Stimulated activated naive CD4-positive, alpha-beta T cell (primary cell): ENCODE measurements at places on chromosomes 11 and 22.

- no peak for DNase-seq
These were observed 33.8 kb upstream of the SPON1 start for GRCh38 chr11:13928566-13929251.

- no peak for DNase-seq
These were observed 3.9 kb downstream of the FRMD8 start for GRCh38 chr11:65390099-65390941.

GRCh38 chr11:17603056-17603825, 56.2 kb downstream of the OTOG start:
- no peak for DNase-seq

DNA sequence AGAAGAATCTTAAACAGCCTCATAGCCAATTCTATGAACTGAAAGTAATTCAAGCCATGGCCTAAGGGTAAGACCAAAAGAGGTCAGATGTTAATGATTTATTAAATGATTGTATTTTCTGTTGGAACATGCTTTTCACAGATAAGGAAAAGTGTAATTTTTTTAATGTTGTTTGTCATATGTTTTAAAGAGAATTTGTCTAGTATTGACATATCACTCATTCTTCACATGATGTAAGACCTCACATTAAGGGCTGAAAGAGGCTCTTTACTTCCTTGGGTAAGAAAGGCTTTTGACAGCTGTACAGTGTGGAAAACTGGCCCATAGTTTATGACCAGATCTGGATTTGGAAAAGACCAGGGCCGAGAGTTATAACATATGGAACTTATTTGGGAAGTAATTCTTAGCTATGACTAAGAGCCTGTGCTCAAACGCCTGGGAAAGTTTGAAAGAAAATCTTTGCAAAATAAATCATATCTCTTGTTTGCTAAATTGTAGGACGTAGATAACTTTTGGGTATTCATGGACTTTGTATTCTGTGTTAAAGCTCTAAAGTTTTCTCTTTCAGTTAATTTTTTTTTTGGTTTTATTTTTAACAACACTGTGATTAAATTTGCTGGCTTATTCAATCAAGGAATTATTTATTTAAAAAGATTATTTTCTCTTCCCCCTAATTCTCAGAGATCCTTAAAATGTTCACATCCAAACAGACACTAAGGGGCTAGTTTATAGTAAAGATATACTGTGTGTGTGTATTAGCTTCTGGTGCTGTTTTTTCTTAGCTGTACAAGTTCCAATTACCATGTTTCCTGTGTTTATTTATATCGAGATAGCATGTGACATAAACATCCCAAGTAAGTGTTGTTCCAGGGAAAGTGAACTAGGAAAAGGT, 162.2 kb downstream of the ARHGAP42 start:
- no peak for DNase-seq

DNA sequence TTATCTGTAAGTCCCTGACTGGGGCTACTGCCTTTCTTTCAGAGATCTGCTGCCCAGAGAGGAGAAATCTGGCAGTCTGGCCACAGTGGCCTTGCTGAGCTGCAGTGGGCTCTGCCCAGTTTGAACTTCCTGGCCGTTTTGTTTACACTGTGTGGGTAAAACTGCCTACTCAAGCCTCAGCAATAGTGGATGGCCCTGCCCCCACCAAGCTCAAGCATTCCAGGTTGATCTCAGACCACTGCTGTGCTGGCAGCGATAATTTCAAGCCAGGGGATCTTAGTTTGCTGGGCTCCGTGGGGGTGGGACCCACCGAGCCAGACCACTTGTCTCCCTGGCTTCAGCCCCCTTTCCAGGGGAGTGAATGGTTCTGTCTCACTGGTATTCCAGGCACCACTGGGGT, 117.5 kb downstream of the TRPC6 start:
- DNase-seq, result no peak

- no peak for DNase-seq
These were observed 88.4 kb downstream of the TRAF6 start for GRCh38 chr11:36421546-36422155.

DNA sequence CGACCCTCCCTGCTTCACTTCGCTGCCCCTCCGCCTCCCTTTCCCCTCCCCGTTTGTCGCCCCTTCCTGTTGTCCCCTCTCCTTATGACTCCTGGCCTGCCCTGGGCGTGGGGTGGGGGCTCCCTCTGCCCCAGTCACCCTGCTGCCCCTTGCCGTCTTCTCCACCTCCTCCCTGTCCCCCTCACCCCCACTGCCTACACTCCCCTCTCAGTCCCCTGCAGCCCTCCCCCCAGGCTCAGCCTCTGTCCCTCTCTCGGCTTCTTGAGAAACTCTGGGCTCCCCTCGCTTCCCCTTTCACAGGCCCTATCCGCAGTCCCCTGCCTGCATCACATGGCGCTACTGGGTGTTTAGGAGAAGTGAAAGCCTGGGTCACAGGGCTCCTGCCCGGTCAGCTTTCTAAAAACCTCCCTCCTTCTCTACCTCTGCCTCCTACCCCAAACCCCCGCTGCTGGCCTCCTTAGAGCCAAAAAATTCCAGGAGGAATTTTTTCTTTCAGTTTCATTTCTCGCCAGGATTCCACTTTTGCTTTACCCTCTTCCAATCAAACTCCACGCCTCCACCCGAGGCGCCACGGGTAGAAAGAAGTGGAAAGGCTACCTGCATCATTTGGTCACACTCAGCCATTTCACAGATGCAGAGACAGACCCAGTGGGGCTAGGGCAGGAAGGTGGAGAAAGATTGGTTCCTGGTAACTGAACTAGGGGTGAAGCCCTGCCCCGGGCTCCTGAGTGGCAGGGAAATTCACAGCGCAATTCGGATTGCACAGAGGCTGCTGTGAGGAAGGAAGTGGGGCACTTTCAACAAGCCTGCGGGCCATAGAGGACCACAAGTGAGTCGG, at the start of gene SLC15A3:
Gene SLC15A3, minus strand, starts transcription at position 273 of the 838 bp plus-strand sequence. CDS start 625 bp downstream, outside the sequence.
- peak; percentile 56 for DNase-seq

GRCh38 chr22:39029227-39029626, 8.3 kb downstream of the APOBEC3D start:
- DNase-seq, result no peak

DNA sequence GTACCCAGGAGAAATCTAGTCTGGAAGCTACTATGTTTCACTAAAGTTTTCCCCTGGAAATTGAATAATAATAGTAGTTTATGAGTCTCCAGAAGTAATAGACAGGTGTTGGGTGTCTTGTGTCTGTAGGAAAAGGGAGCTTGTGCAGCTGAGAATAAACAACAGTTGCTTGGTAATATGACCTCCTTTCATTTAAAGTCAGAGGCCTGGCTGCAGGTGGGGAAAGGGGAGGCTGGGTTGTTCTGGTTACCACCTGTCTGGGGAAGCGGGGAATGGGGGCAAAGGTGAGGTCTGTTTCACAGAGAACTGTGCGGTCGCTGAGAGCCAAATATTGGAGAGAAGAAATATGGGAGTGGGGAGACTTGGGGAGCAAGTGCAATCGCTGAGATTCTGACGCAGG, 3.3 kb upstream of the GRAMD1B start:
- DNase-seq, result no peak

GRCh38 chr11:35974882-35975589, 31.2 kb downstream of the LDLRAD3 start:
- no peak for DNase-seq

DNA sequence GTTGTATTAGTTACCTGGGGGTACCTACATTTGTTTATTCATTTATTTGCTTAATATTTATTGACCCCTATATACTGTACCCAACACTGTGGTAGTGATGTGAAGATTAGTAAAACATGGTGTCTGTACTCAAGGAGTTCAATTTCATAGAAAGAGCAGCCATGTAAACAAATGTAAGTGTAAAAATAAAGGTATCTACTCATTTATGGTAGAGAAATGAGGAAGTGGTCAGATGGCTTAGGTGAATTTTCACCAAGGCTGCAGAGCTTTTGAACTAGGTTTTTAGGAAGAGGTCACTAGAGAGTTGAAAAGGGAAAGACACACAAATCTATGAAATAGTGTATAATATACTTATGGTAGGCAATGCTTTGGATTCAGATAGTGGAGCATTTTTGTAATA, 11.1 kb downstream of the CTR9 start:
- no peak for DNase-seq

- no peak for DNase-seq
These were observed 19.5 kb downstream of the ZNF74 start for GRCh38 chr22:20413217-20414058.

DNA sequence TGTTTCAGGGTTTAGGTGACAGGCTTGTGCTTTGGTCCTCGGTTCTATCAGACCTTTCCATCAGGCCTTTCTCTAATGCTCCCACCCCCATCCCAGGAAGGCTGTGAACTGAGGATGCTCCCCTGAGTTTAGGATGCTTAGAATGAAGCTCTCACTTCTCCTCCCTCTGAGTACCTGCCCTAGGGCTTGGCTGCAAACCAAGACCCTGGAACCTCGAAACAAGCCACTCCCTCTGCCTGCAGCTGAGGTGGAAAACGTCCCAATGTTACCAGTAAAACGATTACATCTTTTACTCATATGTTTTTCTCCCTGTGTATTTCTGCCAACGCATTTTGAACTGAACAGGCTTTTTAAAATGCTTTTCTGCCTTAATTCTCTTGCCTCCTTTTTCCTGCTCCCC, 54.5 kb upstream of the BMAL1 start:
- no peak for DNase-seq

GRCh38 chr11:12995188-12995587, 13.9 kb upstream of the RASSF10 start:
- no peak for DNase-seq

DNA sequence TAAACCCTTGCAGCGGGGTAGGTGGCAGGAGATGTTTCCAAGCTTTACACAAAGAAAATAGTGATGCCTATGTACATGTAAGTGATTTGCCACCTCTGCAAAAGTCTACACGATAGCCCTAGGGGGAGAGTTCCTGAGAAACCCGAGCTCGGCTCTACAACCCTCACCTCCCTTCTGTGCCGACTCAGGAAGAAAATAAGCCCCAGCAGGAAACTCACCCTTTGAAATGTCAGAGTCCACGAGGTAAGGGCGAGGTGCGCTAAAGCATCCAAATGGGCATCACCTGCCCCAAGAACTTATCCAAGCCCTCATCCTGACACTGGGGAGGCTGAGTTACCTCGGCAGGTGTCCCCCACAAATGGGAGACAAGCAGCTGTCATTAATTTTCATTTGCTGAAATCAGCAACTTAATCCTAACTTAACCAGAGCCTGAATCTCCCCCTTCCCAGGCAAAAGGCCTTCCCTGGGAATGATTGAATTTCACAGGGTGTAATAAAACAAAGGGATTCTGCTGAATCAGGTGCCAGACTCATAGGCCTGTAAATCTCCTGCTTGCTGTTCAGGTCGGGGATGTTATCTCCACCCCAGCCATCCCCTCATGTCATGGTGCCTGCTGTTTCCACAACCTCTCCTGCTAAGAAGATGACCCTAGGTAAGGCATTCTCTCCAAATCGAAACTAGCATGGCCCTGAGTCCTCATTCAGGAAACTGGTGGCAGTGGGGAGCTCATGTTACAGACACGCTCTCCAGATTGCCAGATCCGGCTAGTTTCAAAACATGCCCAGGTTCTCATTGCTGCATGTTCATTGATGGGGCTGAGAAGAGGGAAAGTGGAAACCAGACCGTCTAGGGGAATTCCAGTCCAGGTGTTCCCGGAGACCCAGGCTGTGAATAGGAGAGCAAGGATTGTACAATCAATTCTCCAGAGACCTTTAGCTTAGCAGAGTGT, 105.3 kb upstream of the KIRREL3 start:
- DNase-seq, result no peak

- DNase-seq, result no peak
These were observed 638 bp downstream of the NRGN start for GRCh38 chr11:124740277-124740882.

GRCh38 chr11:100715165-100715761, 28.2 kb downstream of the ARHGAP42 start:
- DNase-seq, result no peak

DNA sequence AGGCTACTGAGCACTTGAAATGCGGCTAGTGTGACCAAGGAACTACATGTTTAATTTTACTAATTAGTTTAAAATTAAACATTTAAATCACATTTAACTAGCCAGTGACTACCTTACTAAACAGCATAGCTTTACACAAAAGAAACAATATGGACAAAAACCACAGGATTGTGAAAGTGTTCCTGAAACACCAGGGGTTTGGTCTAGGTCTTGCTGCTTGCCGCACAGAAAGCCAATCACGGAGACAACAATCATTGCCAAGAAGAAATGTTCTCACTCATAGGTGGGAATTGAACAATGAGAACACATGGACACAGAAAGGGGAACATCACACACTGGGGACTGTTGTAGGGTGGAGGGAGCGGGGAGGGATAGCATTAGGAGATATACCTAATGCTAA, 309.5 kb downstream of the C11orf87 start:
- DNase-seq, result no peak

- DNase-seq, result no peak
These were observed 3.3 kb downstream of the SELENOM start for GRCh38 chr22:31103899-31104694.

- no peak for DNase-seq
These were observed 82.7 kb downstream of the THAP12 start for GRCh38 chr11:76298255-76298654.

- DNase-seq, result no peak
These were observed 20.1 kb upstream of the CHORDC1 start for GRCh38 chr11:90242894-90243416.

DNA sequence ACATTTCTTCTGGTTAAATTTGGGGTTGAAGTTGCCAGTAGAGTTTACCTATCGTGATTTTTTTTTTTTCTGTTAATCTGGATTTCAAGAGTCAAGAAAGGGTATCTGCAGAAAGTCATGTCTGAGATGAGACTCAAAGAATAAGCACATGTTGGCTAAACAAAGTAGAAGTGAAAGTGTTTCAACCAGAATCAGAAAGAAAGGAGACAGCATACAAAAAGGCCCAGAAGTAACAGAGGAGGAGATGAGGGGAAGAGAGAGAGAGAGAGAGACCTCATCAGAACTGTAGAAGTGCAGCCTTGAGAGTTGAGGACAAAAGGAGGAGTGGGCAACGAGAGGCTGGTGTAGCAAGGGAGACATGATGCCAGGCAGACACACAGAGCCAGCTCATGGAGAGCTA, 54.9 kb downstream of the SVIP start:
- no peak for DNase-seq

DNA sequence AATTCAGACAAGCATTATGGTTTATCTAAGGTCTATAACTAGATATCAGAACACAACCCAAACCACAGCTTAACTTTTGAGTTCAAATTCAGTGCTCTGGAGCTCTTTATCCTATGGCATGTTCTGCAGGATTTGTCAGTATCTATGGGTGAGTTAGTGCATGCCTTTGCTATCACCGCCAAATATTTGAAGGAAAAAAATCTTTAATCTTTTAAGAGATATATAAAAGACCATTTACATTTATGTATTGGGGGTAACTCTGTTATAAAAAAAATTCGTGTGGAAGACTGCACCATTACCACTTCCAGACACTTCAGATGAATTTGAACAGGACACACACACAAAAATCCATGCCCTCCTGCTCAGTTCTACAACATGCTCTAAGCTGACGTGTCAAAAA, 313.5 kb upstream of the CHORDC1 start:
- DNase-seq, result no peak

GRCh38 chr11:60370252-60370810, 8.0 kb upstream of the MS4A7 start:
- no peak for DNase-seq

DNA sequence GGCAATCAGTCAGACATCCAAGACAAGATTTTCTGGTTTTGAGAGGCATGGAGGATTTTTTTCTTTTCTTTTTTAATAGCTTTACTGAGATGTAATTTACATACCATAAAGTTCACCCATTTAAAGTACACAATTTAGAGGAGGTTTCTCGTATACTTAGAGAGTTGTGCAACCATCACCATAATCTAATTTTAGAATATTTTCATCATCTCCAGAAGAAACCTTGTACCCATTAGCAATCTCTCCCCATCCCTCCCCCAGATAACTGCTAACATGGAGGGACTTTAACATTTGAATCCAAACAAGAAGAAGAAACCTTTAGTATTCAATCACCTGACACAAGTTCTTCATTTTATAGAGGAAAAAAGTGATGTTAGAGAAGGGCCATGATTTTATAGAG, 83.6 kb downstream of the CLPB start:
- DNase-seq, result no peak
